NCI-H1417 treated with DMSO at 0.1 percent for 48 hours (cell line): ENCODE measurements at places on chromosomes 16 and 17.

DNA sequence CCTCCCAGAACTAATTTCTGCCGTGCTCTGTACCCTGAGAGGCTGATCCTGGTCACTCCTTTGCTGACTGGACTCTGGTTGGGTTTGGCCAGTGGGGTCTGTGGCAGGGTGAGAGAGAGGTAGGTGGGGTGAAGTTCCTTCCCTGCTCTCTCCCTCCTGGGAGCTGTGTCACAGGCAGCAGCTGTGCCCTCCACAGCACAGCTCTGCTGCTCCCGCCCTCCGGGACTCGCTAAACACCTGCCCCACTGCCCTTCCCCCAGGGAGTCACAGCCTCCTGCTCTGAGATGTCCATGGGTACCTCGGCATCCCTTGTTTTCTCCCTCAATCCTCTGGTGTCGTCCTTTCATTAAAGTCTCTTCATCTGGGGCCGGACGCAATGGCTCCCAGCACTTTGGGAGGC, 66.4 kb downstream of the SRCIN1 start:
- peak; percentile 14 for DNase-seq

- DNase-seq: no peak
Observed at GRCh38 chr16:66881014-66881417, 701 bp downstream of the PDP2 start.

DNA sequence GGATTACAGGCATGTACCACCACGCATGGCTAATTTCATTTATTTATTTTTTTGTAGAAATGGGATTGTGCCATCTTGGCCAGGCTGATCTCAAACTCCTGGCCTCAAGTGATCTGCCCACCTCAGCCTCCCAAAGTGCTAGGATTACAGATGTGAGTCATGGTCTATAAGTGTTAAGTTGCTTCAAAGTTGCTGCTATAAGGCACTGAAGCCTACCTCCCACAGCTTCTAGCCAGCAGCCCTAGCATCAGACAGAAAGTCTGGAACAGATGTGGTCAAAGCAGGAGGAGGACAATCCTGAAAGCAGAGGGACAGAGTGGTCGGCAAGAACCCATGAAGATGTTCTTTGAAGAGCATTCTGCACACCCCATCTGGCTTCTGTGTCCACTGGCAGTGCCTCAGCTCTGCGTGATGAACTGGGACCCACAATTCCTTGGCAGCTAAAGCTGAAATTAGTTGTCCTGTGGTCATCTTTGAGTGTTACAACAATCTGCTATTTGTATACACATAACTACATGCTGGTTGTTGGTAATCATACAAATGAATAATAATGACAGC, 11.2 kb downstream of the MAP3K14 start:
- no peak for DNase-seq

- DNase-seq: no peak
Observed at GRCh38 chr16:82605863-82606620, 20.7 kb upstream of the CDH13 start.

DNA sequence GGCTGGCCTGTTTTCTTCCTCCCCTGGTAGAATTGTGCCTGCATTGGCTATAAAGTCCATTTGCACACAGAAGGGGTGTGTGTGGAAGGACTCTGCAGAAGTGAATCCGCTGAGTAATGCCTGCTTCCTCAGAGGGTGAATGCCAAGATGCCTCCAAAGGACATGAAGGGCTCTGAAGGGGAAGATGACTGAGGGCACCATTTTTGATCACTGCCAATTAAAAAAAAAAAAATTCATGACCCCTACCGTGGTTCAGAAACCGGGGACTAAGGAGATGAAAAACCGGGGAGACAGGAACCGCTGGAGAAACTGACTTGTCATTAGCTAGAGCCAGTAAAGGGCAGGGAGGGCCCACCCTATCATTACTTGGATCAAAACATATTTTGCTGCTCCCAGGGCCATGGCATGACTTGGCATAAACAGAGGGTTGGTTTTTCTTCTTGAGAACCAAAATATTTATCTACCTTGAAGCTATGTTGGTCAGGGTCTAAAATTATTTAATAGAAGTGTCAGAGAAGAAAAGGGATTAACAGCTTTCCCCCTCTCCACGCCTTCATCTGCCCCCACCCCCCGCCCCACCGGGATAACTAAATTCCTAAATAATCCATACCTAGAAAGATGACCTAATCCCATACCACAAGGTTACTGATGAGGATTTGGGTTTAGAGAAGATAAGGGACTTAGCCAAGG, 3.6 kb upstream of the USP7 start:
- no peak for DNase-seq

GRCh38 chr17:44527954-44528353, 24.7 kb upstream of the GPATCH8 start:
- DNase-seq: no peak

DNA sequence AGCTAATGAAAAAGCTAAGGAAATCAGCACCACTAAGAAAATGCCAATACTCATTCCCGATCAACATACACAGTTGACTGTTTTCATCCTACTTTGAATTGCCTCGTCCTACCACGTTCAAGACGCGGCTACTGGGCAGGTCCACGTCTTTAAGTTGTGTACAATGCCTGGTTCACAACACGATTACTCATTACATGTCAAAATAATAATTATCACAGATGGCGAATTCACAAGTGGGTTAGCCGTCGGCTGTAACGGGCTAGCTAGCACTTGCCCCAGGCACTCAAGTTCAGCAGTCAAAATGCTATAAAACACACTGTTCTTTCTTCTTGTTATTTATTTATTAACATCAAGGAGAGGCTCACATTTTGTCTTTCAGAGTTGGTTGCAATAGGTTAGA, 124.2 kb downstream of the ZFHX3 start:
- no peak for DNase-seq

DNA sequence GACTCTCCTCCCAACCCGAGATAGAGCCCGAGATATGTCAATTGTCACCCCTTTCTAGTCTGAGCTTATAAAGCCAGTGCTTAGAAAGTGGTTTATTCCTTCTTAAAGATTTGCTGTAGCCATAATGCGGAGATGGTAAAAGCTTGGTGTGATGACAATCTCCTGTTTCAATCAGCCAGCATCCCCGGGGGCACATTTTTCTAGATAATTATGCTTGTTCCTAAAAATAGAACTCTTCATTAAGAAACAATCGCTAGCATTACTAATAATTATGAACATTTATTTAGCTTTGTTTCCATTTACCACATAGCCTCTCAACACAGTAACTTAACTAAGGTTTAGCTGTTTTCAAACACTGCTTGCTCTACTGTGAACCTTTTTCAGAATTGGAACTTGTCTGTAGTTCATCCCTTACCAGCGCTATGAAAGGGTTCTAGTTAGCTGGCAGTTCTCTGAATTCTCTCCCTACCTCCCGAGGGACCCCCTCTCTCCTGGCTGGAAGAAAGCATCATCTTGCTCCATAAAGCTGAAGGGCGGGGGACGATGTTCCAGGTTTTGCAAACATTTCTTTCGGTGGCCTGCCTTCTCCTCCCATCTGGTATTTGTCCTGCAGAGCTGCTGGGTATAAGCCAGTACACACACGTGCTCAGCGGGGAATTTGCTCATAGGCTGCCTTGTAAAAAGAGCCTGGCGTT, 922 bp upstream of the MRPL58 start:
- DNase-seq: no peak

- no peak for DNase-seq
Observed at GRCh38 chr17:31321966-31322365, 544 bp upstream of the EVI2A start.

DNA sequence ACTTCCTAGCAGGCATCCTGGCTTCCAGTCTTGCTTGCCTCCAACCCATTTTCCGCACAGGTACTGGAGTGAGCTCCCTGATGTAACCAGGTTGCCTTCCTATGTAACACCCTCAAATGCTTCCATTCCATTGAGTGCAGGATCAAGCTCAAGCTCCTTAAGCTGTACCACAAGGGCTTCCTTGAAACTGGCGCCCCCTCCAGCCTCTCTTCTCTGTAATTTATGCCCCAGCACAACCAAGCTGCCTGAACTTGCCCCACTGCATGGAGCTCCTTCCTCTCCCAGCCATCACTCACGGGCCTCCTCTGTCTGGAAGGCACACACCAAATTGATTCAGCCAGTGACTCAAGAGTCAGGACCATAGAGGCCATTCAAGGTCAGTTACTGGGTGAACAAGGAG, 234.8 kb upstream of the RPL38 start:
- DNase-seq: no peak

DNA sequence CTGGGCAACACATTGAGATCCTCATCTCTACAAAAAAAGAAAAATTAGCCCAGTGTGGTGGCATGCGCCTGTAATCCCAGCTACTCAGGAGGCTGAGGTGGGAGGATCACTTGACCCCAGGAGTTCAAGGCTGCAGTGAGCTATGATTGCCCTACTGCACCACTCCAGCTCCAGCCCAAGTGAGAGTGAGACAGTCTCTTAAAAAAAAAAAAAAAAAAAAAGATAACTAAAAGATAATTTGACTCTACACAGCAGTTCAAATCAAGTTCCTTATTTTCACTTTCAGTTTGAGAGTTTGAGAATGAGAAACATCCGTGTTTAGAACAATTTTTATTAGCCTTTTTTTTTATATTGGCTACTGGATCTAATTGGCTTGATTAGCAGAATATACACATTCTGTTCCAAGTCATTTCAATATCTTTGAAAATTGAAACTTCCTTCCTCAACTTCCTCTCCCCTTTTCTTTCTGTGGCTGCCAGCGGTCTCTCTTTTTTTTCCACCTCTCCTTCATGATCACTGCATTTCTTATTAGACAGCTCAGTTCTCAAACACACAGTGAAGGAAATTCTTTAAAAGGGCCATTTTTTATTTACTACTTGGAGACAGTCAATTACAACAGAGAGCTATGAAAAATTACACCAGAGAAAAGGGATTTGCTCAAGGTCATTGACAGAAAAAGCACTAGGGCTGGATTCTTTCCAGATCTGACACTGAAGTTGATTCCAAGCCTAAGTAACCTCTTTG, 4.5 kb upstream of the ACSF2 start:
- DNase-seq: no peak

- DNase-seq: no peak
Observed at GRCh38 chr16:64437706-64438324, 684.0 kb downstream of the CDH11 start.

DNA sequence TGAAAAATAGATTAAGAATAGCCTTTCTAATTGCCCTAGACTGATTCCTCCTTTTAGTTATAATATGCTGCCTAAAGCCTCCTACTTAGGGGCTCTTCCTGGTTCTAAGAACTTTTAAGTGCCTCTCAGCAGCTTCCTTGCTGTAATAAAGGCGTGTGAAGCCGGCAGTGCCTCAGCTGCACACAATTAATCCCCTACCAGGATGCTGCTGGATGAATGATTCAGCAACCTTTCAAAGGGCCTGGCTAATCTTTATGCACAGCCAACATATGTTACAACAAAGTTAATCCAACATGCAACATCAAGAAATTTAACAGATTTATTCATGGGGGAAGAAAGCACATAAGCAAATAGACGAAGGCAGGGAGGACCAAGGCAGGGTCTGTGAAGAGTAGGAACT, 145.2 kb downstream of the PMP22 start:
- DNase-seq: no peak

GRCh38 chr16:78284957-78285434, 185.5 kb downstream of the WWOX start:
- no peak for DNase-seq

DNA sequence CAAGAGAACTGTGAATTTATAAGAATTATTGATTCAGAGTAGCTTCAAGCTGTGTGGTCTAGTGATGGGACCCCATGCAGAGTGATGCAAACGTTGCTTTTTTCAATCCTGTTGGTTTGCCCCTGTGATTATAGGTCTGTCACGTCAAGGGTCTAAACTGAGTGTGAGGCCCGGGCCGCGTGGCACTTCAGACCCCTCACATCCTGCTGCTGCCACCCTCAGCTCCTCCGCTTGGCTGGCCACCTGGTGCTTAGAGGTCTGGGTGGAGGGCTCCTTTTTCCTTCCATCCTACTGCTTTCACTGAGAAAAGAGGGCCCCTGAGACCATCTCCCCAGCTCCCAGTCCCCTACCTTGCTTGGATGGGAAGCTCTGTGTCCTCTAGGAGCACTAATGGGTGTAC, 12.0 kb downstream of the MYL4 start:
- no peak for DNase-seq

DNA sequence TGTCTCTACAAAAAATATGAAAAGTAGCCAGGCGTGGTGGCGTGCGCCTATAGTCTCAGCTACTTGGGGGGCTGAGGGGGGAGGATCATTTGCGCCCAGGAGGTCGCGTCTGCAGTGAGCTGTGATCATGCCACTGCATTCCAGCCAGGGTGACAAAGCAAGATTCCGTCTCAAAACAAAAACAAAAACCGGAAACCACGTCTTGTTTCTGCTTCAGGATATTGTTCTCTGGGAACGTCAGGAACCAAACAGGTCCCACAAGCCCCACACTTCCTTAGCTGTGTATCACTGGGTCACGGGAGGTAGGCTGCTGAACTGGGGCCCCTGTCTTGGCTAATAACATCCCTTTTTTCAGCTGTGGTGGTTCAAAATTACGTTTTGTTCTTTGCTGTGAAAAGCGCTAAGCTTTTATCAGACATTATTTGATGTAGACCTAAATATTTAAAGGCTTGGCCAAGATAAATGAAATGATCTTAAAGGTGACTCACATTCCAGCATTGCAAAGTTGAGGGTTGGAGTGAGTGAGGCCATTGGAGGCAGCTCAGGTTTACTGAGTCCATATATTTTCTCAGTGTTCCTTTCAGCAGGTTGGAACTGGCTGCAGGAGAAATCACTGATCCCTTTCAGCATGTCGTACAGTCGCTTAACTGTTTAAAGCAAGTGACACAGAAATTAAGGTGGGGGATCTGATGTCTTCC, 16.4 kb upstream of the SEC14L1 start:
- no peak for DNase-seq

DNA sequence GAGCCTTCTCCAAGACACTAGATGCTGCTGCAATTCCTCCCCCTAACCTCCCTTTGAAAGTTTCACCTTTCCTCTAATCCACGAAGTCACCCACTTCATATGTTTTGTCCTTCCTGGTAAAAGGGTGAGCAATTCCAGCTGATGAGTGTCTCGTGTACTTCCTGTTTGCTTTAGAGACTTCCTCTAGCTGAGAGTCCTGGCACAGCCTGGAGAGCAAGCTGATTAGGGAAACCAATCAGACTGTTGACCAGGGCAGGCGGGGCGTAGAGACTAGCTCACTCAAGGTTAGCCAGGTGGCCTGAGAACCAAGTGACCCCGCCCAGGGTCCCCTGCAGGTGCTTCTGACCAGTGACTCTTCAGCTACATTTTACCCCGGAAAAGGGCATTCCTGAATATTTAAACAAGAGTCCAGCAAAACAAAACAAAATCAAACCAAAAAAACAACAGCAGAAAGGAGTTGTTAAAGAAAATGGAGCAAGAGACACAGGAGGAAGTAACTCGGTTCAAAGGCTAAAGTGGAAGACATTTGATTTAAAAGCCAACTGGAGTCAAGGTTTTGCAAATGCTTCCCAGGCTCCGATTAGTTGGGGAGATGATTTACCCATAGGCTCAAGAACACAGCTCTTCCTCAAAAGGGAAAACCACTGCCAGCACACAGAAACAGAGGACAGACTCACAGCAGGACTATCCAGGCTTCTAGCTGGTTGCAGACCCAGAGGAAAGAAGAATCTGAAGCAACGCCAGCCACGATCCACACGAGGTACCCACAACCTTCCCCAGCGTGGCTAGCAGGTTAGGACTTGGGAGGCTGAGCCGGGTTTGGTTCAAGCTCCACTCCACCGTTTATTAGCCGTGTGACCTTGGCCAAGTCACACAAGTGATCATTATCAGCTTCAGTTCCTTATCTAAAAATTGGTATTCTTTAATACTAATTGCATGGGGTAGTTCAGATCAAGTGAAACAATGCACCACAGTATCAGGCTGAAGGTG, 13.4 kb downstream of the HSPB9 start:
- peak; percentile 2 for DNase-seq
